Activated naive CD4-positive, alpha-beta T cell treated with anti-CD3 and anti-CD28 coated beads, Interleukin-2, amount 10 ng/mL, durations not matched to agents 7 days and 5 days (primary cell): ENCODE measurements at places on chromosomes 1 and 21.

DNA sequence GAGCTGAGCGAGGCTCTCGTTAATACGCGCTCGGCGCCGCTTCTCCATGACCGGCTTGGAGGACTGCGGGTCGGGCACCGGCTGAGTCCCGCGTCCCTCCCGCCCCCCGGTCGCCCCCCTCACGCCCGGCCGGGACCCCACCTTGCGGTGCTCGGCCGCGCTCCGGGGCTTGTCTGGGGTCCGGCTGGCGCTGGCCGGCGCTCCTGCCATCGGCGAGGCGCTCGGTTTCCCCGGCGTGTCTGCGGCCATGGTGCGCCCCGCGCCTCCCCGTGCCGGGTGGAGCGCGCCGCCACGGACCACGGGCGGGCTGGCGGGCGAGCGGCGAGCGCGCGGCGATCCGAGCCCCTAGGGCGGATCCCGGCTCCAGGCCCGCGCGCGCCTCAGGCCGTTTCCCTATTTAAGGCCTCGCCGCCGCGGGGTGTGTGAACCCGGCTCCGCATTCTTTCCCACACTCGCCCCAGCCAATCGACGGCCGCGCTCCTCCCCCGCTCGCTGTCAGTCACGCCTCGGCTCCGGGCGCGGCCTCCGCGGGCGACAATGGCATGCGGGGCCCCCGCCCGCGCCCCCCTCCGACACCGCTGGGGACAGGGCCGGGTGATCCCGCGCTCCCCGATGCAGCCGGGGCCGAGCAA, at the start of gene HES4:
Gene HES4, minus strand, starts transcription at position 373 of the 632 bp plus-strand sequence. Its CDS starts 124 bp downstream, at position 249.
- DNase-seq, result peak; percentile 73

DNA sequence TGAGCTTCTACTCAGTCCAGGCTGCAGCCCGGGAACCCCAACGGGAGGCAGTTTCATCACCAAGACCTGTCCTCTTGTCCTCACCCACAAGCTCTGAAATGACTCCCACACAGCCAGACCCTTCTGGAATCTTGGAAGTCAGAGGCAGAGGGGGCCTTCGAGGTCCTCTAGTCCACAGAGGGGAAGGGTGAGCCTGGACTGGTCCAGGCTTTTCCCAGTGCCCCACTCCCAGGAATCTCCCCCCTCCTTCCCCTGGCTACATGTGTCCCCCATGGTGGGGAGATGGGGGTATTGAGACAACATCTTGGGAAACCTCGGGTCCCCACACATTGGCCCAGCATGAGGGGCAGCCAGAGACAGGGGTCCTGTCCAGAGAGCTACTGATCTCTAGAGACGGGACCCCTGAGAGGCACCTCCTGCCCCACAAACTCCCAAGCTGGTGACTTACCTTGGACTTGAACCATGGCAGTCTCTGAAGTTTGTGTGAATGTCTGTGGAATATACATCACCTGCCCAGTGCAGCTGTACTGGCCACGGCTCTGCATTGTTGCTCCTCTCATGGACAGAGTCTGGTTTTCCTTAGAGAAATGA, 19.4 kb upstream of the SLAMF9 start:
- DNase-seq, result no peak

DNA sequence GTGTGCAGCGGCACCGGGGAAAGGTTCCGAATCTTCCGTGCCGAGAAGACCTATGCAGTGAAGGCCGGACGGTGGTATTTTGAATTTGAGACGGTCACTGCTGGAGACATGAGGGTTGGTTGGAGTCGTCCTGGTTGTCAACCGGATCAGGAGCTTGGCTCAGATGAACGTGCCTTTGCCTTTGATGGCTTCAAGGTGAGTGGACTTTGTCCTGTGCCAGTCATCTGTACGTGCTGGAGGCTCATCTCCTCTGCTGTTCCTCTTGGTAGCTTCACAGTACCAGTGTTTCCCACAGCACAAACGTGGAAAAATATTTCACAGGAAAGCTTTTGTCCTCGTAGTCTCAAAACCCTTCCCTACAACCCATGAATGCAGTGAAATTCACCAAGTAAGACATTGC, 324.1 kb downstream of the ZP4 start:
- no peak for DNase-seq

- peak; percentile 19 for DNase-seq
Measured at GRCh38 chr1:1183221-1183747, 9.6 kb downstream of the TTLL10 start.

GRCh38 chr1:77282187-77282865, 507 bp downstream of the AK5 start:
- DNase-seq, result peak; percentile 62

GRCh38 chr1:178345238-178345637, 151.5 kb downstream of the CLEC20A start:
- DNase-seq, result no peak

DNA sequence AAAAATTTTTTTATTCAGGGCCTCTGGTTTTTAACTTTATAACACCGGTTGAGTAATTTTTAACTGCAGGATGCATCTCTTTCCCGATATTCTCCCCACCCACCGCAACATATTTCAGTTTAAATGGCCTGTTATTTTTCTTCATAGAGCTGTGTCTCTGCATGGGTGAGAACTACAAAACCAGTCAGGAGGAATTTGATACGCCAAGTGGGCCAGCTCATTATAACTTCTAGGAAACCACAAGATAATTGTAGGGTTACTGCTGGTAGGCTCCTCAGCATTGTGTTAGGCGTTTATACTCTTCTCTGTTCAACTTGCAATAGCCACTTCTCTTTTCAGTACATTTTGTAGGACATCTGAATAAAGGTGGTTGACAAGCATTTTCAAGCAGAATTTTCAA, 169.7 kb downstream of the PBX1 start:
- no peak for DNase-seq

DNA sequence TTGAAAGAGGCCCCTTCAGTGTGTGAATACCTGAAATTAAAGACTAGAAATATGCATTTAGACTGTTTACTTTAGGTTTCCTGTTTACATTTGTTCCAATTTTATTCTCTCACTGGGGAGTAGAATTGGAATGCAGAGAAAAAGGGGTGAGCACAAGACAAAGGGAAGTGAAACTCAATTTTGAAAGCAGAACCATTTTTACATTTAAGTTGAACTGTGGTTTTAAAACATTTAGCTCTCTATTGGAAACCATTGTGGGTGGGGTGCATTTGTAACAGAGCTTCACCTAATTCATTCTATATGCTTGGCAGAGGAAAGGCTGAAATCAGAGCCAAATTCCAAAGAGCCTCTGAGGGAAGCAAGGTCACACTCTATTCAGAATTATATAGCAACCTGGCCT, 235.3 kb upstream of the C1orf105 start:
- no peak for DNase-seq

GRCh38 chr1:110434946-110435345, 16.0 kb upstream of the PROK1 start:
- DNase-seq, result no peak

- DNase-seq, result no peak
Measured at GRCh38 chr1:223285452-223285851, 78.5 kb downstream of the SUSD4 start.

DNA sequence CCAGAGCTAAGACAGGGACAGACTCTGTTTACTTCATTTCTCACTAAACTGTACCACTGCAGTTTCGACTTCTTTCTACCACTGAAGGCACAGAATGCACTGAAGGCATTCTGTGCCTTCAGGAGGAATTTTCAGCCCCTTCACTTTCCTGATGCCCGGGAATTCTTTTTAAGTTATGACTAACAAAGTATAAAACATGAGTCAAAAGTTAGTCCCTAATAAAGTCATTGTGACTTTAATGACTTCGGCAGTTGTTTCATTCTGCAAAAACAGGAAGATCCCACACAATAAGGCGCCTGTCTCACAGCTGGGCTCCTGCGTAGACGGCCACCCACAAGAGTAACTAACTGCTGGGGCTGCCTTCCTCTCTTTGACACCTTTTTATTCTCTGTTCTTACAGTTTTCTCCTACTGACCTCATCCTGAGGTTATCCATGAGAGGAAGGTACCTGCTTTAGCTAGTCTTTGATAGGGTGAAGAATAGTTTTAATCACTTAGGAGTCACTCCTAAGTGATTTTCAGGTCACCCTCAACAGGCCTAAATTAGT, 183.9 kb upstream of the SGIP1 start:
- peak; percentile 62 for DNase-seq

- no peak for DNase-seq
Measured at GRCh38 chr1:109625176-109625575, 5.5 kb downstream of the AMPD2 start.

DNA sequence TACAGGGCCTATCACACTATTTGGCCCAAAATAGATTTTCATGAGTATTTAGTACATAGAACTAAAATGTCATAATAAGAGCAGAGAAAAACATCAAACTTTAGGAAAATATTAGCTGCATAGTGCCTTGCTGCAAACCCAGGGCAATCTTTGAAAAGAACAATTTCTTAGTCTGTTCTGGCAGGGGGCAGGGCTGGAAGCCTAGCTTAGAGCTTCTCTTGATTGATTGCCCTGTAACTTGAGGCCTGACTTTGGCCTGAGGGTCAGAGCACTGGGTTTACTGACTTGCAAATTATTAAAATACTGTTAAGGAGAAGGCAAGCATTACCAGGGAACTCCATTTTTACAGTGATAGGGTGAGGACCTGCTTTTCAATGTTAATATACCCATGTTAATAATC, 115.8 kb upstream of the SPAG17 start:
- DNase-seq, result no peak

GRCh38 chr1:97145321-97145956, 423.9 kb downstream of the PTBP2 start:
- no peak for DNase-seq

- DNase-seq, result no peak
Measured at GRCh38 chr1:43987159-43987902, 4.1 kb upstream of the CCDC24 start.

GRCh38 chr1:1988061-1988945, 15.3 kb downstream of the CFAP74 start:
- DNase-seq, result no peak

- no peak for DNase-seq
Measured at GRCh38 chr1:163826500-163826899, 504.7 kb downstream of the NUF2 start.

- no peak for DNase-seq
Measured at GRCh38 chr1:169236143-169236542, 129.7 kb downstream of the ATP1B1 start.

- DNase-seq, result no peak
Measured at GRCh38 chr1:198959032-198959431, 320.2 kb downstream of the PTPRC start.

GRCh38 chr21:37695111-37695510, 221.1 kb downstream of the KCNJ6 start:
- DNase-seq, result no peak

GRCh38 chr1:167168424-167168823, 52.3 kb upstream of the POU2F1 start:
- DNase-seq, result no peak

GRCh38 chr1:233240829-233241682, 54.5 kb downstream of the PCNX2 start:
- peak; percentile 50 for DNase-seq

DNA sequence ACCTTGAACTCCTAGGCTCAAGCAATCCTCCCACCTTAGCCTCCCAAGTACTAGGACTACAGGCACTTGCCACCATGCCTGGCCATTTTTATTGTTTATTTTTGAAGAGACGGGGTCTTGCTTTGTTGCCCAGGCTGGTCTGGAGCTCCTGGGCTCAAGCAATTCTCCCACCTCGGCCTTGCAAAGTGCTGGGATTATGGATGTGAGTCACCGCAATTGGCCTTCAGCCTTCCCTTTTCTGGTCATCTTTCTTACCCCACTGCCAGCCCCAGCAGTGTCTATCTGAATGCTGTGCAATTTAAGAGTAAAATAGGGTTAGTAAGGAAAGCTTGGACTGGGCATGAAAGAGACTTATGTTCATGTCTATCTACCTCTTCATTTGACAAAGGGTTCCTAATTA, 6.1 kb upstream of the KLF17 start:
- no peak for DNase-seq

DNA sequence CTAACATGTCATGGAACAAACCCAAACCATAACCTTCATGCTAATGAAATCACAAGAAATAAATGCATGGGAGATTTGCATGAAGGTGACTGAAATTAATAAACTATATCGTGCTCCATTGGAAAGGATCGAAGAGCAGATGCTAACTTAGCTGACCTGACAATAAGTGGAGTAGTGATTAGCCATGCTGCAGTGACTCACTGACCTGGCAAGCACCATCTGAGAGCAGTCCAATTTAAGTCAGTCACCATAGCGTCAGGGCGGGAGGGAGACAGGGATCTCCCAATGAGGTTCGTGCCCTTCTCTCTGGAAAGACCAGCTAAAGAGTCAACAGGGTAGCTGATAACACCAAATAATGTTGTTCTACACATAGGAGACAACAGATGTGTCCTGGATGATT, 21.5 kb downstream of the OLIG2 start:
- no peak for DNase-seq

- DNase-seq, result no peak
Measured at GRCh38 chr1:228876187-228876586, 140.9 kb downstream of the RHOU start.

GRCh38 chr1:227730630-227731151, 4.4 kb downstream of the JMJD4 start:
- no peak for DNase-seq

GRCh38 chr1:87683196-87683956, 354.7 kb downstream of the LMO4 start:
- DNase-seq, result no peak

- no peak for DNase-seq
Measured at GRCh38 chr1:97384294-97384968, 536.4 kb downstream of the DPYD start.

- no peak for DNase-seq
Measured at GRCh38 chr1:236081546-236082227, 16.8 kb upstream of the NID1 start.

- DNase-seq, result no peak
Measured at GRCh38 chr1:67861856-67862516, 28.7 kb upstream of the GNG12 start.

DNA sequence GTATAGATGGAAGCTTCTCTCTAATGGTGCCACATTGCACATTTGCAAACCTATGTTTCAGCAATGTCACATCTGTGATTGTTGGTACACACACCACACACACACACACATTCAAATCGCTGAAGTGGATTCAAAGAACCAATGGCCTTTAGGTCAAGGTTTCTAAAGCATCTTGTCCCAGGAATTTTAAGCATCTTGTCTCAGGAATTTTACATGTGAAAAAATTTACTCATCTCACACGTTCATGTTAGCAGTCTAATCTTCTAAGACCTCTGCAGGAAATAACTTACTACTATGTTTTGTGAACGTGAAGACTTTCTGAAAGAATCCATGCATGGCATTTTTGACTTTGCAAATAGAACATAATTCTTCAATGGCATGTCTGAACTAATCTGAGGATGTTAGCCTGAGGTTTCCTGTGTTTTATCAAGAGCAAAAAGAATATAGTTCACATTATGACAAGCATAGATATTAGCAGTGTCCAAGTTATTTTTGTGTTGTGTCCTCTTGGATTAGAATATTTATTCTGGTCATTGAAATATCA, 125.1 kb downstream of the CYYR1 start:
- no peak for DNase-seq
